Fibroblast of villous mesenchyme (primary cell): ENCODE measurements at places on chromosomes 16 and 17. TPM values are rescaled to one million over a fixed set of nuclear protein-coding genes. Genes with fewer than 3 reads are reported as not detected.

DNA sequence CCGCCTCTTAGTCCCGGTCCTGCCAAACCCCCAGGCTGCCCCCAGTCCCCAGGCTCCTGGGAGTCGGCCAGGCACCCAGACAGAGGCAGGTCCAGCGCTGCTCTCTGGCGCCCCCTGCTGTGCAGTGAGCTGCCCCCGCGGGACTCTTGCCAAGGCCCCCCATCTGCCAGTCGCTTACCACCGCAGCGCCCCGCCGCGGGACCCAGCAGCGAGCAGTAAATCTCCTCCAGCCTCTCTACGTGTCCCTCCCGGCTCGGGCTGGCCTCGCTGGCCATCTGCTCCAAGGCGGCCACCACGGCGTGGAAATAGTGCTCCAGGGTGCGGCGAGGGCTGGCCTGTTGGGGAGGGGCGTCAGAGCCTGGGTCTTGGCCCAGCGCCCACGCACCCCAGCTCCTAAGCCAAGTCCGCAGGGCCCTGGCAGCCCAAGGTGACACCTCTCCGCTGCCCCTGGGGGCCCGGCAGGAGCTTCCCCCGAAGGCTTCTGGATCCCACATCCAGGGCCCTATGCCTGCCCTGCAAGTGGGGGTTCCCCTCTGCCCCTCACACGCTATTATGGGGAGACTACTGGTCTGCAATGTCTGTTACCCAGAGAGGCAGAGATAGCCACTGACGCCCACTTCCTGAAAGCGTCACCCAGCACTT lies 33.7 kb upstream of the MFSD6L start:
- DNase-seq = no peak

- DNase-seq = no peak
These were observed 237.7 kb upstream of the ZFHX3 start for GRCh38 chr16:73285436-73286201.

- no peak for DNase-seq
These were observed 273.4 kb downstream of the CPPED1 start for GRCh38 chr16:12530302-12530701.

DNA sequence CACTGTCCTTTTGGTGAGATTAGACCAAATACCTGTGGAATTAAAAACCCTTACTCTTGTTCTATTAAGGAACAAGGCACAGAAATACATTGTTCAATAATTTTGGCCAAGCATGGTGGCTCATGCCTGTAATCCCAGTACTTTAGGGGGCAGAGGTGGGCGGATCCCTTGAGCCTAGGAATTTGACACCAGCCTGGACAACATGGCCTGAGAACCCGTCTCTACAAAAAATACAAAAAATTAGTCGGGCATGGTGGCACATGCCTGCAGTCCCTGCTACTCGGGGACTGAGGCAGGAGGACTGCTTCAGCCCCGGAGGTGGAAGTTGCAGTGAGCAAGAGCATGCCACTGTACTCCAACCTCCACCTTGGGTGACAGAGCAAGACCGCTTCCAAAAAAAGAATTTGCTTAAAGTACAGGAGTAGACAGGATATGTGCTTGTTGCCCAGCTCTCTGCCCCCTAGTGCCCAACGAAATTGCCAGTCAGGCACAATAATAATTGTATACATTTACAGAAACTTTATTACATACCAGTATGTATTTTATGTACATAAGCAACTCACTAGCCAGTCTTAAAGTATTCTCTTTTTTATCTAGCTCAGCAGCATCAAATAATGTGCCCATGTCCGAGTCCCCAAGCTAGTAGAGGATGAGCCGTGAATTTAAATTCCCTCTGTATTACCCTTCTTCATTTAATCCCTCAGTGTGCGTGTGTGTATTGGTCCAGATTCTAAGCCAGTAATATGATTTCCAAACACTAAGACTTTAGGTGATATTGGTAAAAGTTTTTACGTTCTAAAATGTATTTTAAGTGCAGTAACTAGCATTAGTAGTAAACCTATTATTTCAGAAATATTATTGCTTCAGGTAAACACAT lies 1.4 kb downstream of the THUMPD1 start:
- DNase-seq = no peak

DNA sequence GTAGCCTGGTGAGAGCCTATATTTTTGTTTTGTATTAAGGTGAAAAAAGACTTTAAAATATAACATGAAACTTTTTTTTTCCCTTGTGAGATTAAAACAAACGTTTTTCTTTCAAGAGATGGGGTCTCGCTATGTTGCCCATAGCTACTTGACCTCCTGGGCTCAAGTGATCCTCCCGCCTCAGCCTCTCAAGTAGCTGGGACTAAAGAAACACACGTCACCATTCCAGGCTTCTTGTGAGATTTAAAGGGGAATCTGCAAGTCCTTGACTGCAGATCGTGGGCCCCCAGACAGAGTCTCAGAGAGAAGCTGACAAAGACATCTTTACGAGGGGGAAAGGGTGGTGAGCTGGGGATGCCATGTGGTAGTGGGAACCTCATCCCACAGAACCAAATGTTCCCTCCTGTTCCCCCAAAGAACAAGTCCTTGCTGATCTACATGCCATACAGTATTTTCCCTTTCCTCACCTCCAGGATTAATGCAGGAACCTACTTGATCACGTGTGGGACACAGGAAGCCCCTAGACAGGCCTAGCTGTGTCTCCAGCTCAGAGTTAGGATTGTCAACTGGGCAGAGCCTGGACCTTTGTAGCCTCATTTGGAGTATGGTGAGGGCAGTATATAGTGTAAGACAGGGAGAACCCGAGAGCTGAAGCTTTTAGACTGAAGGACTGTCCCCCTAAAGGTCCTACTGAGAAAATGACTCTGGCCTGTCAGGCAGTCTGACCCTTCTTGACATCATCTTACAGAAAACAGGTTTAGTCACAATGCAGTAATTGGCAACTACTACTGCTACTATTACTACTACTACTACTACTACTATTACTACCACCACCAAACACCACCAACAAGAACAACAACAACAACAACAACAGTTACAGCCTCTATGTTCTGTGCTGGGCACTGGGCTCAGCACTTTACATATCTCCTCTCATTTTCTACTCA lies 4.1 kb downstream of the MAP3K14 start:
- DNase-seq = no peak

DNA sequence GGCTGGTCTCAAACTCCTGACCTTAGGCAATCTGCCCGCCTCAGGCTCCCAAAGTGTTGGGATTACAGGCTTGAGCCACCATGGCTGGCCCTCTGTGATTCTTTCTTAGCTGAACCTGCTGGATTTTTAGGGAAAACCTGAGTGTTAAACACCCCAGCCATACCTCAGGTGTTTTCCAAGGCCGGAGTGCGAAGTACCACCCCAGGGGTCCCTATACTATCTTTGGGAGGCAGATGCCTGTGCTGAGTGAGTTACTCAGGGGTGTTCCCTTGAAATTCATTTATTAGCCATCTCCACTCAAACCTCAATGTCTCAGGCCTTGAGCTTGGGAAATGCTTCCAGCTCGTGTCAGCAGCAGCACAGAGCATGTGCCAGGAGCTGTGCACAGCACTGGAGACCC lies 432.7 kb downstream of the SLC39A11 start:
- no peak for DNase-seq

DNA sequence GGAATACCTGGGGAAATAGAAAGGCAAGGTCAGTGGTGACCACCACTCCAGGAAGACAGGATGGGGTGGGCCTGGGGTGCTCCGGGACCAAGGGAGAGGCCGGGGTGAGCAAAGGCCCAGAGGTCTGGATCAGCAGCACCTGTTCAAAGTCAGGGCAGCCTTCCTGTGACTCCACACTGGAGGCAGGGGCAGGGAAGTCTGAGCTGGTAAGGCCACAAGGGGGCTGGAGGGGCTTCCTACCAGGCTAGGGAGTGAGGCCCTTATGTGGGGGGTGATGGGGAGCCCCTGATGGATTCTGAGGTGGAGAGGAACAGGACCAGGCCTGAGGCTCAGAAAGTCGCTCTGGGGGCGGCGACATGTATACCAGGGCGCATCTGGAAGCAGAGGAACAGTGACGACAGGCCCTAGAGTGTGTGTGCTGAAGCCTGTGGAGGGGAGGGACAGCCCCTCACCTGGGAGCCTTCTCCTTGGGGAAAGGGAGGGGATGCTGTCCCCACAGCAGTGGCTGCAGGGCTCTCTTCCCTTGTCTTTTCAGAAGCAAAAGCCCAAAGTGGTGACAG lies 3.7 kb downstream of the C16orf78 start:
- DNase-seq = no peak

- DNase-seq = no peak
These were observed 140.8 kb upstream of the ELAC2 start for GRCh38 chr17:13158494-13159240.

Gene GRB2
- total RNA-seq = 78.0 and 98.0 TPM in 2 replicates

GRCh38 chr17:82110298-82110697 lies 12.3 kb upstream of the FASN start:
- DNase-seq = no peak

- DNase-seq = no peak
These were observed 128.0 kb downstream of the LAT start for GRCh38 chr16:29112755-29113347.

Gene KRTAP4-4
- total RNA-seq = not detected in 2 replicates

DNA sequence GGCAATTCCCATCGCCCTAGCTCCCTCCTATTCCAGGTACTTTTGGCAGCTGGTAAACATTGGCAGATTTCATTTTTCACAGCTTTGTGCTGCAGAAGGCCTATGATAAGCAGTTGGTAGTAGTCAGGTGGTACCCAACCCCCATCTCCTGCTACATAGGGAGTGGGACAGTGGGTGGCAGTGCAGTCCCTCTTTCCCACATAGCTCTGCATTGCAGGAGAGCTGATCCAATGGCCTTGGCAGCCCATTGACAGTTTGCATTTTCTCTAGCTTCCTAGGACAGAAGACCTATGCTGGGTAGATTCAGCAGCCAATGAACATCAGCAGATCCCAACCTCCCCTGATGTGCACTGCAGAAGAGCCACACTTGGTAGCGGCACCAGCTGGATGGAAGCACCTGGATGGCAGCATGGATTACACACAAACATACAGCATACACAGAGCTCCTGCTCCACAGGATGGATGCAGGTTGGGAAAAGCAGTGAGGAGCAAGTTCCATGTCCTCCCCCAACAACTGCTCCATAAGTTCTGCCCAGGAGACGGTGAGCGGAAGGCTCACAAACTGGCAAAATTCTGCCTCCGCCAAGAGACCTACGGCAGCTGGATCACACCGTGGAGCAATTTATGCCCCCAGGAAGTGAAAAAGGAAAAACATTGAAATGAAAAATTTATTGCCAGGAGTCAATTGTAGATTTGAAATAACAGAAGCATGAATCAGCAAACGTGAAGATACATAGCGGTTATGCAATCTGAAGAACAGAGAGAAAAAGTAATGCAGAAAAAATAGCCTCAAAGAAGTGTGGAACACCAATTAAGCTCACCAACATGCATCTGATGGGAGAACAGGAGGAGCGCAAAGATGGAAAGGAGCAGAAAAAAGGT lies 95.7 kb downstream of the CACNG1 start:
- DNase-seq = peak; percentile 62

DNA sequence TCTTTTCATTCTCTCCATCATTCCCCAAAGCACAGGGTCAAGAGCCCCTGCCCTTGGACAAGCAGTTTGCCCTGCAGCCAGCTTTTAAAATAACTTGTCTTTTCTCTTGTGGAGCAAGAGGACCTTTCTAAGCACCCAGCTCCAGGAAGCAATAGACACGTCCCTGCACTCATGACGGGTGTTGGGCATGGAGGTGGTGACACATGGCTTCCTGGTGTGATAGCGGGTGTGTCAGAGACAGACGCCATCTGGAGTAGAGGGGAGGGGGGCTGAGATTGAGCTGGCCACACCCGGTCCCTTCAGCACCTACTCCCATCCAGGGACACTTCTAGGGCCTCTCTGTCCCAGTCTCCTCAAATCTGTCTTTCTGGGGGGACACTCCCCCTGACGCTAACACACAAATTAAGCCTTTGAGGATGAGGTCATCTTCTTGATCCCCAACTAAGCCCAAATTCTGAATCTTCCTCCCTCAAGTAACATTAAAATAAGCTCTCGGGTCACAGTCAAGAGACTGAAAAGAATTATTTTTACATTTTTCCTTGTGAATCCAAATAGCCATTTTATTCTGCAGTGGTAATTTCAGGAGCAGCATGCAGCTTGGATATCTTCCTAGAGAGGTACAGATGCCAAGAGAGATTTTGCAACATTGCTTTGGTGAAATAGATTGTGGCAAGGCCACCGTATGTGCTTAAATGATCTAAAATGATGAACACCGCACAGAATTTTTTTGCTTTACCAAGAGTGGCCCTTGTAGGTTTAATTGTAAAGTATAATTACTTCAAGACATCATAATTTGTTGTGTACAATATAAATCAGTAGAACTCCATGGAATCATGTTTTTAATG lies 216.6 kb upstream of the IRX3 start:
- DNase-seq = no peak

- peak; percentile 73 for DNase-seq
These were observed 724 bp downstream of the UBE2I start for GRCh38 chr16:1309888-1310831.

Gene PDILT
- not detected in 2 replicates for total RNA-seq

DNA sequence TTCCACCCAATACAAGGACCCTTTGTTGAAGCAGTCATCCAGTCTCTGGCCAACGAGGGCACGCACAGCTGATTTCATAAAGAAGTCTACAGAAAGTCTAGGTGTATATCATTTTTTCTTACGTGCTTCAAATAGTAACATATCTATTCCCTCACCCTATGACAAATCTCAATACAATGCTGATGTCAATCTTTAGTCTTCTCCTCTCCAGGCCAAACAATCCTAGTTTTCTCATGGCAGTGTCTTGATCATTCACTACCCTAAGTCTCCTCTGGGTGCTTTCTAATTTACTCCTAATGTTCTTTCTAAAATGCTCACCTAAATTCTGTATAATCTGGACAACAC lies 92.6 kb downstream of the CACNG1 start:
- DNase-seq = no peak

DNA sequence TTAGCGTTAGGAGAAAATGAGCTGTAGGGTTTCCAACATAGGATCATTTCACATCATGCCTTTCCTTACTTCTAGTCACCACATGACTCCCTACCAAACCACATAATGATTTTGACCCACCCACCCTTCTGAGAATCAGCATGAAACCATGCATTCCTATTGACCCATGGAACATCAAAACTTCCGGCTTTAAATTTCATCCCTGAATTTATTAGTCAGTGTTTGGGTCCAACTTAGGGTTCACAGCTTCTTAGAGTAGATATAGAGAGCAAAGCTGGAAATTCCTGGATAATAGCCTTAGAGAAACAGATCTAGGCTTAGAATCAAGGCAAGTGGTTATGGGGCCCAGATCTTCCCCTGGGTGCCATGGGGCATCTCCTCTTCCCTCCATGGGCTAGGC lies 162.6 kb downstream of the TOX3 start:
- DNase-seq = no peak

DNA sequence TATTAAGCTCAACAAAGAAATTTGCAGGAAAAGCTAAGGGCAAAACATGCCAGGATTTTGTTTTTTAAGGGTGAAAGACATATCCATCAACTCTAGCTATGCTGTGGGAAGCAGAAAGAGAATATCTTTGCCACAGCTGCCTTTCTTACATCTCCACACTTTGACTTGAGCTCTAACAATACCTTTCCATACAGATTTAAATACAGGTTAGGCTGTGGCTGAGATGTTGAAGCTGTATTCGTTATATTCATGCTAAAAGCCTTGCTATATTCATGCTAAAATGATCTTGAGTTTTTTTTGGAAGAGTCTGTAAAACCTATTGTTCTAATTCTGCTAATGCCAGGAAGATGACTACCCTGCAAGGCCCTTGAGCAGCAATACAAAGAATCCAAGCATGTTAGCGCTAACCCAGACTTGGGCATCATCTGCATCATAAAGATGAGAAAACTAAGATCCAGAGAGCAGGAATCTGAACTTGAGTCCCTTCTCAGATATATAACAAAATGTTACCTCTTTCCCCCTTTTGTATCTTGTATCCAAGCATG lies 204.8 kb upstream of the C17orf78 start:
- no peak for DNase-seq

- DNase-seq = no peak
These were observed 133.7 kb upstream of the MON1B start for GRCh38 chr16:77057161-77057774.

Gene RAB11FIP4
- total RNA-seq = under 0.01 TPM in 2 replicates

Gene TMEM92
- total RNA-seq = under 0.01 TPM in 1 of 2 replicates, not detected in the other

Gene PPM1E
- under 0.01 TPM in 2 replicates for total RNA-seq
